ENCODE measurements at places on chromosomes 7 and 10.

DNA sequence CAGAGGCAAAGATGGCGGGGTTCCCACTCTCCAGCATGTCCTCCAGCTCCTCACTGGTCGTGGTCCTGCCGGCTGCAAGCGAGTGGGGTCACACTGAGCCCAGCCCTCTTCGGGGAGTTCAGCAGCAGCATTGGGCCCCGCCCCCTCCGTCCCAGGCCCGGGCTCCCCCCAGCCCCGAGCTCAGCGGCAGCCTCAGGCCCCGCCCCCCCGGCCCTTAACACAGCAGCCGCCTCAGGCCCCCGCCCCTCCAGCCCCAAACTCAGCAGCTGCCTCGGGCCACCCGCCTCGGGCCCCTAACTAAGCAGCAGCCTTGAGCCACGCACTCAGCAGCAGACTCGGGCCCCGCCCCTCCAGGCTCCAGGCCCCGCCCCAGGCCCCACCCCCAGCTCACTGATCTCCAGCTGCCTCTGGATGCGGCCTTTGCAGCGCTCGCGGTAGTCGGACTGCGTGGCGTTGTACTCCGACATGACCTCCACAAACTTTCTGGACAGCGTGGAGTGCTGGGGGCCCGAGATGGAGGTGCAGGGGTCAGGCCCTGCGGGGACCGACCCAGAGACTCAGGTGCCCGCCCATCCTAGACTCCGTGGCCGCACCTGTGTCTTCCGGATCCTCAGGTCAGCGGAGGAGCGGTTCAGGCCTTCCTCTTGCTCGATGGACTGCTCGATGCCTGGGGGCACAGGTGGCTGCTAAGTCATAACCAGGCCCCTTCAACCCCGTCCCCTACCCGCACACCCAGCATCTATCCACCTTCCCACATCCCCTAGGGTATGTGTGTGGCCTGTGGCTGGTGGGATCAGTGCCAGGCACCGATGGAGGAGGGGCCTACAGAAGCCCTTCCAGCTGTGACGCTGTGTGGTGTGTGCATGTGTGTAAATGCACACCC is 15.5 kb downstream of the STX1A start:
- DNase-seq, result no peak

- DNase-seq, result no peak
Measured at GRCh38 chr10:110842326-110842904, 29.3 kb upstream of the PDCD4 start.

- no peak for DNase-seq
Measured at GRCh38 chr10:59950105-59950504, 43.7 kb upstream of the CCDC6 start.

DNA sequence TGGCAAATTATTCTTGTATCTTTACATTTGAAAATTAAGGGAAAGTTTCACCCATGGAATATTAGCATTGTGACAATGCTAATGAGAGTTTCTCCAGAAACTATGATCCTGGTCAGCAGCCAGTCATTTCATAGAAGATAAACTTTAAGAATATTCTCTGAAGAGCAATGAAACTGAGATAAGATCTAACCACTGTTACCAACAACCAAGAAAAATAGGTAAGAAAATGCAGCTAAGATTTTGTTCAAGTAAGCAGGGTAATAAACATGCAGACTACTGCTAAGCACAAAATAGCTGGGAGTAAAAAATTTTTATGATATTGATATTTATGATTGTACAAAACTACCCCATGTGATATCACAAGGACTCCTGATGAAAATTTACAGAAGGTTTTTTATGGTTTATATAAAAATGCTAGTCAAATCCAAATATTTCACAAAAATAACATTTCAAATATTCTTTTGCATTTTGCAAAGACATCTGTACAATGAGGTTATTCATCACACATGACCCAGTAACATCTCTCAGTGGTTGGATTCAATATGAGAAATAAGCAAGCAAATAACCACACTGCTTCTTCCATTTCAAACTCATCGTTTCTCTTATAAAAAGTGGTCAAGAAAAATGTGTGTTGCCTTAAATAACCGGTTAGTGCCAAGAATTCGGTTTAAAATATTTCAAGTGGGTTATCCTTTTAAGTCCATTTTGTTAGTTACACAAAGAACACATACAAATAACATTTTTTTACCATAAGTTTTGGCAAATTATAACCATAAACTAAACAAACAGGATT is 251.6 kb downstream of the DIP2C start:
- DNase-seq, result no peak

GRCh38 chr10:77377678-77378352 is 259.8 kb downstream of the KCNMA1 start:
- no peak for DNase-seq

DNA sequence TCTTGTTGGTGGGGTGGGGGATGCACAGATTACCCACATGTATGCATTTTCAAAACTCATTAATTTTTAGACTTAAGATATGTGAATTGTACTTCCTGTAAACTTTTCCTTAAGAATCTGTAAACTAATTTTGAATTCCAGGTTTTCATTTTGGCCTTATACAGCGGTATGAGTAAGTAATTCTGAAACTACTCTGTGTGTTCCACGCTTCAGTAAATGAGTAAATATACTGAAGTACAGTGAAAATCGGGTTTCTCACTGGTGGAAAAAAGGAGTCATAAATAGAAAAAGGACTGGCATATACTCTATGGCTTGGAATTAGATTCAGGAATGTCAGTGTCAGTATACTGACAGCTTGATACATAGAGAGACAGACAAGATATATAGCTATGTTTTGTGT is 72.8 kb downstream of the CTTNBP2 start:
- DNase-seq, result no peak

- DNase-seq, result no peak
Measured at GRCh38 chr7:148108381-148108780, 482.2 kb upstream of the C7orf33 start.

DNA sequence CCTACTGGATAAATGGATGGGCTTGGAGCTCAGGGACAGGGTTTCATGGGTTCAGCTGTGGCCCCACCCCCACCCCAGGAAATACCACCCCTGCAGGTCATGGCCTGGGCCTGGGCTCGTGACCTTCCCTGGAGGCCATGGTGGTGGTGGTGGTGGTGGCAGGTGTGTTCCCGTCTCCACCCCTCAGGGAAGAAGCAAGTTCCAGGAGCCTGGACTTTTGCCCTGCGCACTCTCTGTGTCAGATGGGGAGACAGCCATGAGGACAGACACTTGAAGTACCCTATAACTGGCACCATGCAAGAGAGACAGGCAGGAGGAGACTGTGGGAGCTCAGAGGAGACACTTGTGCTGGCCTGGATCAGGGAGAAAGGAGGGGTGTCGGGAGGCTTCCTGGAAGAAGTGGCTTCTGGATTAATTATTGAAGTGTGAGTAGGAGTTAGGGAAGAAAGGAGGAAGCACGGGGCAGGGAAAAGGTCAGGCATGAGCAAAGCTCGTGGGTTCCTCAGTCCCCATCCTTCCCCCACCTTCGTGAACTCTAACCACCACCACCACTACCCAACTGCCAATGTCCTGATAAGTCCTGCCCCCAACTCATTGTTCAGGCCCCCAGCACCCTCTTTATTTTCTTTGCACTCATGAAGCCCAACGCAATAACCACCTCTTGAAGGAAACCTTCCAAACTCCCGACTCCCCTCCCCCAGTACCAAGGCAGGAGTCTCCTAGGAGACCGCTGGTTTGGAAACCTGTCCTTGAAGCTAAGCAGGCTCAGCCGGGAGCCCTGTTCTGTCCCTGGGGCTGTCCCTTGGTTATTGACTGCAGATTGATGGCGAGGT is 8.9 kb downstream of the SH2B2 start:
- no peak for DNase-seq

DNA sequence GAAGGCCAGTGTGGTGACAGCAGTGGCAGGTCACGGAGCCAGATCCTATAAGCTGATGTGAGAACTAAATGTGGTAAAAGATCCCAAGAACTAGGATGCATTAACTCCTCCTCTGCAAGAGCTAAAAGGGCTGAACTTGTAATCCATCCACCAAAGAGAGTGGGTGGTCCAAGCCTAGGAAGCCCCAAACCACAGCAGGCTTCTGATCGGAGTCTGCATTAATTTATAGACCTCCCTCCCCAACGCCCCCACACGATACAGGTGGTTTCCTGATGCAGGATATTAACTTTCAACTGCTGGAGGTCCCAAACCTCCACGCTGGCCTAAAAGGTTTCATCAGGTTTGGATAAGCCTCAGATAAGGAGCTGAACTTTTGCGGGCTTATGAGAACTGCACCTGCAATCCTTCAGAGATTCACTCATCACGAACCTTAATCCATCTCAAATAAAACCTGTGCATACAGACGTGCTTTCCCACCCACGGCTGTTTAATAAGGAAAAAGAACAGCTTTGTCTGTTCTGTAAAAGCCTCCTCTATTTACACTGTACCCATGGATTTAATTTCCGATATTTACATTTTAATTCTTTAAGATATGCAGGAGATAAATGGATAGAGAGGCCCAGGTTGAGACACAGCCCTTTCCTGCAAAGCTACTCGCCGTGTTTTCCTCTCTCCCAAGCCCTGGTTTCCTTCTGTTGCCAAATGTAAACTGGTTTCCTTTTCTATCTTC is 74.9 kb downstream of the GFRA1 start:
- no peak for DNase-seq

DNA sequence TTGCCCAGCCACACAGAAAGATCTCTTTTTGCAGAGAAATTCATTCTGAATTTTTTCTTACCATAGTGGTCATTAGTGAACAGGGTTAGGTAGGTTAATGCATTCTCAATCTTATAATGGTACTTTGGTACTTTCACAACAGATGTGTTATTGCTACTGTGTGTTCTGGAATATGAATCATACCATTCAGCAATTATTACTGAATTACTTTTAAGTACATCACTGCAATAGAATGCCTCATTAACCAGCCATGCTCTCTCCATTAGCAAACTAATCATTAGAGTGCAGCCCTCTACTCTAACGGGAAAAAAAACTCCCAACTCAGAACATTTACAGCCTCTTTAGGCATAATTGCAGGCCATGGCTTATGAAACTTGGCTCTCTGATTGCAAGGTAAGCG is 102.1 kb downstream of the DOCK4 start:
- no peak for DNase-seq
